ENCODE measurements at places on chromosomes 16 and 17.

- no peak for DNase-seq
These were observed 78.6 kb downstream of the RBFOX3 start for GRCh38 chr17:79532107-79532790.

GRCh38 chr16:58128181-58128631, 975 bp downstream of the CFAP20 start:
- DNase-seq: no peak

DNA sequence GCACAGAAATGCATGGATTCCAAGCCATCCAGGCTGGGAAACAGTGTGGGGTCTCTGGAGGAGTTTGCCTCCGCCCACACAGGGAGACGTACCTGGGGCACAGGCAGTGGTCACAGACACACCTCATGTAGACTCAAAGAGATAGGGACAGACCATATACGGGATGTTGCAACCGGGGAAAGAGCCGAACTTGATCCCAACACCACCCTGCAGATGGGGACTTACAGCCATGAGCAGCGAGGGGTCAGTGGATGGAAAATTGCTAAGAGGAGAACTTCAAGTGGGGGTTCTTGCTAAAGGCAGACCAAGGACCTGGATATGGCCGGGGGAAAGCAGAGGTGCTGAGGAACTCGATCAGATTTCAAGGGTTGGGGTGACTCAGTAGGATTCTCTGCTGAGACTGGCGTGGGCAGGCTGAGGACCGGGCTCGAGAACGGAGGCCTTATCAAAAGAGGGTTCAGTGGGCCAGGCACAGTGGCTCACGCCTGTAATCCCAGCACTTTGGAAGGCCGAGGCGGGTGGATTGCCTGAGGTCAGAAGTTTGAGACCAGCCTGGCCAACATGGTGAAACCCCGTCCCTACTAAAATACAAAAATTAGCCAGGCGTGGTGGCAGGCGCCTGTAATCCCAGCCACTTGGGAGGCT, 12.0 kb upstream of the DNAH17 start:
- DNase-seq: no peak

DNA sequence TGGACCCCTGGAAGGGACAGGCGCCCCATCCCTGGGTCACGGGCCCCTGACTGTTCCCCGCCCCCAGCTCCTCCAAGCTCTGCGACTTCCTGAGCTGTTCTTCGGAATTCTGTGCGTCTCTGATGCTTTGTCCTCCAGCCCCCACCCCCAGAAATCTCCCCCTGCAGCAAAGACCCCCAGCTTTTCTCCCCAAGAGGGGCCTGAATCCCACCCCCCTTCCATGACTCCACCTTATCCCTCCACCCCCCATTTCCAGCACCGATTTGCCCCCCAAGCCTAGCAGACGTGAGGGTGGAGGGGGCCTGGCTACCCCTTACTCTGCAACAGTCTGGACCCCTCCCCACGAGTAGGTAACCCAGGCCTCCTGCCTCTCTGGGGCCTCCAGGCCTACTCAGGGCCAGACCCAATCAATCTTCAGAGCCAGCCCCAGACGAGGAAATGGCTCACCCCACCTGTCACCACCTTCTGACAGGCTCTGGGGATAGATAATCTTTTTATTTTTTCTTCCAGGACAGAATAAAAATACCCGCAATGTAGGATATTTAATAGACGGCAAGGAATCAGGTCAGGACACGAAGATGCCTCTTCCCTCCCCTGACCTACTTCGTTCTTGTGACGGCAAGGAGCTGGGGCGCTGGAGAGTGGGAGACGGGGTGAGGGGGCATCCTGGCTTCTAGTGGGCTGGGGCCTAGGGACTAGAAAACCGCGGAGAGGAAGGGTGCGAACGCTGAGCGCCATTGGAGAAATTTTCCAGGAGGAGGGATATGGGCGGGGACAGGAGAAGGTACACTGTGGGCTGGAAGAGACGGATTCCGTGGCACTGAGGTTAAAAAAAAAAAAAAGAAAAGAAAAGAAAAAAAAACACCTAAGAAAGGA, 744 bp upstream of the PLXDC1 start:
- no peak for DNase-seq

- DNase-seq: no peak
These were observed 2.4 kb downstream of the CACNG4 start for GRCh38 chr17:66966704-66967418.

DNA sequence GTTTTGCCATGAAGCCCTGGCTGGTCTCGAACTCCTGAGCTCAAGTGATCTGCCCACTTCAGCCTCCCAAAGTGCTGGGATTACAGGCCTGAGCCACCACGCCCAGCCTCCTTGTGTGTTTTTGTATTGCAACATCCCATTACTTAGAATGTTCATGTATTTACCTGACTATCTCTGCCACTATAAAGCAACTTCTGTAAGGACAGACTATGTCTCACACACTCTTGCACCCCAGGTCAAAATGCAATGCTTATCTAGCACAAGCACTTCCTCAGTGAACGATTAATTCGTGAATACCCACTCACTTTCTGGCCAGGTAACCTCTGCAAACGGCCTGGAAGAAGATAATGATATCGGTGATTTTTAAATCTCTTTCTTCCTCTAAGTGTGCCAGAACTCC, 82.6 kb downstream of the NDEL1 start:
- DNase-seq: no peak

DNA sequence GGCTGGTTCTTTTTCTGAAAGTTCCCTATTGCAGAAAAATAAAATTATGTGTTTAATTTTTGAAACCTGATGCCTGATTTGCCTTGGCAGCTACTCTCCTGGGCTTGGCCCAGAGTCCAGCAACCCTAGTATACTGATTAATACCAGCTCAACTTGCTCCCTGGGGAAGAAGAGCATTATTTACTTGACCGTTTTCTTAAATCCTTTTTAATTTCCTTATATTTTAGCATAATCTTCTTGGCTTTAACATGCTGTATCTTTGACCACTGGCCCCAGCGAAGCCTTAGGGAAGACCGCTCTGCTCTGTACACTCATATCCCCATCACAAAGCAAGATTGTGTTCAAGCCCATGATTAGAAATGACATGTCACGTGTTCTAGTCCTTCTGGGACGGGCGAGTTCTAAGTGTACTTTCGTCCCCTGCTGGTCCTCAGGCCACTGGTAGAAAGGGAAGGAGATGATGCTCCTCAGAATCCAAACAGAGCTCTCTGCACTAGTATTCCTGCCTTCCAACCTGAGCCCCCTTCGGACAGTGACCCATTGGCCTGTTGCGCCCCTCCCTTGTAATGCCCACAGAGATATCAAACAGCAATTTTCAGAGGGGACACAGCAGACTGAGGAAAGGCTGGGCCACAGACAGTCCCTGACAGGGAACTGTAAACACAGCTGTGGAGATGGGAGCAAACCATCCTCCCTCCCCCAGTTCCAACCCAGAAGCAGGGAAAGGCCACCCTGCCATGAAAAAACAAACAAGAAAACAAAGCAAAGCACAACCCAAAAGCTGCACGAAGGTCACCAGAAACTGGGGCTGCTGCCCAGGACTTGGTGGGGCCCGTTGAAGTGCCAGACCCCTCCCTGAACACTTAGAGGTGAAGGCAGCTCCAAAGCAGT, 4.3 kb upstream of the EZH1 start:
- DNase-seq: no peak

GRCh38 chr16:58421059-58421458, 28.8 kb downstream of the GINS3 start:
- peak; percentile 67 for DNase-seq

GRCh38 chr17:31593806-31594205, 202.3 kb downstream of the RAB11FIP4 start:
- DNase-seq: peak; percentile 97

DNA sequence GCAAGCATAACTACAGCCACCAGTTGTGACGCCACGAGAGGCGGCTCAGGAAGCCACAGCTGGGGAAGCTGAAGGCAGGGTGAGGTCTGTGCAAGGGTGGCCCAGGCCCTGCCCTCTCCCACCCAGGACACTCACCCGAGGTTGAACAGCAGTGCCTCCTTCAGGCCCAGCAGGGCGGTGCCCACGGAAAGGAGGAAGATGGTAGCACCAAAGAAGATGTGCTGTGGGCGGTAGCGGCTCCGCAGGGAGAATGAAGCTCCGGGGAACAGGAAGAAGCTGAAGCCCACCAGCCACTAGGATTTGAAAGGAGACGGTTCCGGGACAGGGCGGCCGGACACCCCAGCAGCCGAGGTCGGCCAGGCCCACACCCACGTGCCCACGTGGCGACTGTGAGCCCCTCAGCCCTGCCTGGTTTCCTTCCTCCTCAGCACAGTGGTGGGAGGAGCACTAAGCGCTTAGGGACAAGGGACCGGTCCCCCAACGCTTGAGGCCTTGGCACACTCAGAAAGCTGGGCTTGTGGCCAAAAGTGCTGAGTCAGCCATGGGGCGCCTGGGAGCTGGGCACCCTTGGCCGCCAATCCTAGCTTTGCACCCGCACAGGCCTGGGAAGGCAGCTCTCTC, 11.0 kb downstream of the CYB561 start:
- DNase-seq: peak; percentile 80

GRCh38 chr17:63338272-63338671, 107.8 kb downstream of the CYB561 start:
- no peak for DNase-seq

DNA sequence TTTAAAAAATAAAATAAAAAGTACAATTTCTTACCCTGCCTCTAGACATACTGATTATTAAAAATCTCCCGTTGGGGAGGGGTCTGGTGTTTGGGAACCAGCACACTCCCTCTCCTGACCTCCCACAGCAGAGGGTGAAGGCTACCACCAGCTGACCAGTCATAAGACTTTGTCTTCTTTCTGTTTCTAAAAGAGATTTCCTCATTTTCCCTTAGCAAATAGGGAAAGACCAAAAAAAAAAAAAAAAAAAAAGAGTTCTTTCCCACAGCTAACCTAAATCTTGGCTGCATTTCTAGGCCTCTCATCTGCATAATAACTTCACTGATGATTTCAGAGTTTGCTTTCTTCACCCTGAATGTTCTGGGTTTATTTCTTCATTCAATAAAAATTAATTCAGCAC, 30.3 kb downstream of the CDK5RAP3 start:
- DNase-seq: no peak

DNA sequence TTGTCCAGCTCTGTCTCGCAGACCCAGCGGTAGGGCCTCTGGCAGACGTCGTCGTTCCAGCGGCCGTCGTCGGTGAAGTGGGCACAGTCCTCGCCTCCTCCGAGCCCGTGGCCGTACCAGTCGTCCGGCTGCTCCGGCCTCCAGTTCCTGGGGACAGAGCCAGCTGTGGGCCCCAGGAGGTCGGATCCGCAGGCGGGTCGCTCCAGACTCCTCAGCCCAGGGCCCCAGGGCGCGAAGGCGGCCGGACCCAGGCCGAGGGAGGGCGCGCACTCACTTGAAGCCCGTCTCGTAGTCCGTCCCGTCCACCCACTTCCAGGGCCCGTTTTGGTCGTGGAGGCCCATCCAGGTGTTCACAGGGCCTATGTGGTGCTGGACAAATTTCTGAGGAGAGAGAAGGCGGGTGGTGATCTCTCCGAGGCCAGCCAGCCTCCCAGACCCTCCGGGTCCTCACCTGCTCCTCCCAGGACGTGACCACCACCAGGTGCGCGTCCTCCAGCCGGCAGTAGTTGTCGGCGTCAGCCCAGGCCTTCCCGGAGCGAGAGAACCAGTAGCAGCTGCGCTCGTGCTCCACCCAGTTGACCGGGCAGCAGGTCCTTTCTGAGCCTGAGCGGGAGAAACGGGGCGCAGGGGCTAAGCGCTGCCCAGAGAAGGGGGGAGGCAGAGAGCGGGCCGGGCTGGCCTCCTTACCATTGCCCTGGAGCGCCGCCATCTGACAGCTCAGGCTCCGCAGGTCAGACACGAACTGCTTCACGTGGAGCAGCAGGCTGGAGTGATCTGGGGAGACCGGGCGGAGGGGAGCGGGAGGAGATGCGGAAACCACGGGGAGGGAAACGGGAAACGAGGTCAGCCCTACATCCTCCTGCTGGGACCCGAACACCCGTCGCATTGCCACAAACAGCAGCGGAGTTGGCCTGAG, 5.2 kb downstream of the ASGR1 start:
- peak; percentile 18 for DNase-seq

DNA sequence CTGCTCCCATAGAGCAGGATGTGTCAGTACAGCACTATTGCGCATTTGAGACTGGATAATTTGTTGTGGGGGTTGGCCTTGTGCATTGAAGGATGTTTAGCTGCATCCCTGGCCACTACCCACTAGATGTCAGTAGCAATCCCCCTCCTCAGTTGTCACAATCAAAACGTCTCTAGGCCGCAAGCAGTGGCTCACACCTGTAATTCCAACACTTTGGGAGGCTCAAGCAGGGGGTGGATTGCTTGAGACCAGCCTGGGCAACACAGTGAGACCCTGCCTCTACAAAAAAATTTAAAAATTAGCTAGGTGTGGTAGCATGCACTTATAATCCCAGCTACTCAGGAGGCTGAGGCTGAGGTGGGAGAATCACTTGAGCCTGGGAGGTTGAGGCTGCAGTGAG, 48.4 kb downstream of the CENPV start:
- peak; percentile 15 for DNase-seq

GRCh38 chr17:77457572-77458201, 316.9 kb downstream of the SEC14L1 start:
- no peak for DNase-seq

DNA sequence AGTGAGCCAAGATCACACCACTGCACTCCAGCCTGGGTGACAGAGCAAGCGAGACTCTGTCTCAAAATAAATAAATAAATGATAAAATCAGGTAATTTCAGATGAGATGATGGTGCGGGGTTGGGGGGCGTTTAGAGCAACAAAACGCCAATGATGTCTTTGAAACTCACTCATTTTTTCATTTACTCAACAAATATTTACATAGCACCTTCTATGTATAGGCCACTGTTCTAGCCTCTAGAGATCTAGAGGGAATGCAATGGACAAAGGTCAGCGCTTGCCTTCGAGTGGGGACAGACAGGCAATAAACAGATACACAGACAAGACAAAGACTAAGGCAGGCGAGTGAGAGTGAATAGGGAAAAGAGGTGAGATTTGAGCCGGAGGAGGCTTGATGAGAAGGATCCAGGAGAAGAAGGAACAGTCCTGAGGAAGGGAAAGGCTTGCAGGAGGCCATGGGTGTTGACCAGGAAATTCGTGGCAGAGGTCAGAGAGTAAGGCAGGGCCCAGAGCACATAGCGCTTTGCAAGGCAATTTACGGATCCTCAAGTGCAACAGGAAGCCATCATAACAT, 14.1 kb downstream of the ALDH3A1 start:
- DNase-seq: no peak

DNA sequence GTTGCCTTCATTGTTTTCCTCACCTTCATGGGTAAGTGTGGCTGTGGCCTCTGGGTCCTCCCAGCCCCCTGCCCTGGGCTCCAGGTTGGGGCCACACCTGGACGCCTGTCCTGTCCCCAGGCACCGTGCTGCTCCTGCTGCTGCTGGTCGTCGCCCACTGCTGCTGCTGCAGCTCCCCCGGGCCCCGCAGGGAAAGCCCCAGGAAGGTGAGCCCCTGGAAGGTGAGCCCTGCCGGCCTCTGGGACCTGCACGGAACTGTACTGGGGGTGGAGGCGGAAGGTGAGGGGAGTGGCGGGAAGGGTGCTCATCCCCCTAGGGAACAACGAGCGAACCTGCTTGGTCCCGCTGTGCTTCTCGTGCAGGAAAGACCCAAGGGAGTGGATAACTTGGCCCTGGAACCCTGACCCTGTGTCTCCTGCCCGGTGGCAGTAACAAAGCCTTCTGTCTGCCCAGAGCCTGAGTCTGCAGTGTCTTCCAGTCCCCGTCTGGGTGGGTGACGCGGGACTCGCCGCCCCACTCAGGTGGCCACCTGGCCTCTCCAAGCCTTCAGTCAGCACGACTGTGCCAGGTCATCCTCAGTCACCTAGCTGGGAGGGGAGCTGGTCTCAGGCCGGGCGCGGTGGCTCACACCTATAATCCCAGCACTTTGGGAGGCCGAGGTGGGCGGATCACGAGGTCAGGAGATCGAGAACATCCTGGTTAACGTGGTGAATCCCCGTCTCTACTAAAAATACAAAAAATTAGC, 831 bp downstream of the SMIM22 start:
- no peak for DNase-seq
